ENCODE measurements at places on chromosomes 5 and 9. TPM values are rescaled to one million over a fixed set of nuclear protein-coding genes. Genes with fewer than 3 reads are reported as not detected.

The CATSPER3 gene
- 0.13 TPM for total RNA-seq

The ACTBL2 gene
- 0.47 TPM for total RNA-seq

The REEP2 gene
- total RNA-seq: 2.6 TPM

The ZDHHC11 gene
- 5.3 TPM for total RNA-seq

The BNC2 gene
- total RNA-seq: 7.4 TPM

The PCDHGA9 gene
- total RNA-seq: 0.29 TPM

The GMCL2 gene
- total RNA-seq: not detected

The EQTN gene
- total RNA-seq: not detected

The SVEP1 gene
- not detected for total RNA-seq

The AP3S1 gene
- 64.6 TPM for total RNA-seq

The TOR2A gene
- total RNA-seq: 27.7 TPM

The GTF2H2 gene
- 83.4 TPM for total RNA-seq

All from HT1080 (cell line).